ENCODE measurements at places on chromosomes 1 and 21. TPM values are rescaled to one million over a fixed set of nuclear protein-coding genes. Genes with fewer than 3 reads are reported as not detected.

The RAVER2 gene
- total RNA-seq = 21.7 TPM

GRCh38 chr21:44049182-44049581 lies 37.1 kb downstream of the TRAPPC10 start:
- H3K27ac ChIP-seq = no peak overlapping the region
- peaks cover 37% of the 10 kb centered on the region for H3K36me3 ChIP-seq
- H3K4me1 ChIP-seq = peaks cover 39% of the 10 kb centered on the region
- no peak for DNase-seq

- no peak overlapping the region for H3K4me3 ChIP-seq
- no peak overlapping the region for H3K27ac ChIP-seq
- DNase-seq = no peak
- H3K36me3 ChIP-seq = peaks cover 70% of the 10 kb centered on the region
- H3K4me1 ChIP-seq = no peaks in the 10 kb centered on the region
These were observed 10.4 kb downstream of the SLC66A1 start for GRCh38 chr1:19322481-19322880.

- H3K27ac ChIP-seq = no peak overlapping the region
- H3K36me3 ChIP-seq = no peaks in the 10 kb centered on the region
- no peaks in the 10 kb centered on the region for H3K27me3 ChIP-seq
- peaks cover 4% of the 10 kb centered on the region for H3K4me1 ChIP-seq
- DNase-seq = no peak
These were observed 522.5 kb downstream of the SMYD3 start for GRCh38 chr1:245984390-245985155.

- H3K36me3 ChIP-seq = no peaks in the 10 kb centered on the region
- no peaks in the 10 kb centered on the region for H3K4me1 ChIP-seq
- no peak overlapping the region for H3K27ac ChIP-seq
- peak; percentile 23 for DNase-seq
These were observed 55.0 kb upstream of the PAXBP1 start for GRCh38 chr21:32826329-32827167.

- H3K4me3 ChIP-seq = no peak overlapping the region
- H3K27me3 ChIP-seq = no peaks in the 10 kb centered on the region
- no peak for DNase-seq
- no peaks in the 10 kb centered on the region for H3K4me1 ChIP-seq
- no peaks in the 10 kb centered on the region for H3K36me3 ChIP-seq
These were observed 127.3 kb upstream of the PLD5 start for GRCh38 chr1:242651817-242652216.

DNA sequence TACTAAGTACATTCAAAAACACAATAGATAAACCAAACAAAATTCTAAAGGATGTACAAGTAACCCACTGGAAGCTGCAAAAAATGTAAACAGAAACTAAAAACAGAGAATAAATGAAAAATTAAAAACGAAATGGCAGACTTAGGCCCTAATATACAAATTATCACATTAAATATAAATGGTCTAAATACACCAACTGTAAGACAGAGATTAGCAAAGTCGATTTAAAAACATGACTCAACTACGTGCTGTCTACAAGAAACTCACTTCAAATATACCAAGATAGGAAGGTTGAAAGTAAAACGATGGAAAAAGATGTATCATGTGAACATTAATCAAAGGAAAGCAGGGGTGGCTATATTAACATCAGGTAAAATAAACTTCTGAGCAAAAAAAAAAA lies 23.1 kb downstream of the SLC19A1 start:
- H3K4me3 ChIP-seq = no peak overlapping the region
- H3K36me3 ChIP-seq = no peaks in the 10 kb centered on the region
- no peaks in the 10 kb centered on the region for H3K4me1 ChIP-seq
- no peak for DNase-seq

- H3K27ac ChIP-seq = no peak overlapping the region
- H3K36me3 ChIP-seq = no peaks in the 10 kb centered on the region
- H3K4me3 ChIP-seq = no peak overlapping the region
These were observed 11.3 kb upstream of the RPL5 start for GRCh38 chr1:92820551-92820950.

DNA sequence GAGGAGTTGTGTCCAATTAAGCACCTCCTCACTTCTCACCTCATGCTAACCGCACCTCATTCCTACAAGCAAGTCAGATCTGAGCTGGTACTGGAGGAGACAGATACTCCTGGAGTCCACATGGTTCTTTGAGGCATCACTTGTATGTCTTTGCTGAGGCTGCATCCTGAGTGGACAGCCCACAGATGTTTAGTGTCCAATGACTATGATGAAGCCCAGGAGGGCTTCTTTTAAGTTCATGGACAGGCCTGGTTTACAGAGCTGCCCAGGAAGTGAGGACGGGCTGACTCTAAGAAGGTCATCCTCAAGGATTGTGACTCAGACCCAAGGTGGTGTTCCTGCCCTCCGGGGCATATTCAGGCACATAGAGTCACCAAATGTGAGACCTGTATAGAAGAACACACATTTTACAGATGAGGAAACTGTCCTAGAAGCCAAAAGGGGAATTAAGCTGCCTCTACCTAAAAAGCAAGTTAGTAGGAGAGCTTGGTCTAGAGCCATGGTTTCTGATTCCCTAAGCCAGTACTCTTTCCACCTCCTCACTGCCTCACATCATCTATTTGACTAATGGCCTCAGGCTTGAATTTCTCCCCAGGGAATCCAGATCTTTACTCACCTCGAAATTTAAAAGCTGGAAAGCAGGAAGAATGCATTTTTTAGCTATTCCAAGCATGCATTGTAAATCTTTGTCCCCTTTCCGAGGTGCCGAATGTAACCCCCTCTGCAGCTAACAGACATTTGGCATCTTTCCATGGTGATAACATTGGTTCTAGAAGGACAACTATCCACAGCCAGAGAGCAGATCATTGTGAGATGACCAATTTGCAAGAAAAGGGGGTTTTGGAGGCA lies 228.1 kb downstream of the OMA1 start:
- no peaks in the 10 kb centered on the region for H3K27me3 ChIP-seq
- no peak overlapping the region for H3K4me3 ChIP-seq
- DNase-seq = no peak

The GPR3 gene
- 0.32 TPM for total RNA-seq

The CFHR2 gene
- not detected for total RNA-seq
